ENCODE measurements at places on chromosomes 1 and 21. TPM values are rescaled to one million over a fixed set of nuclear protein-coding genes. Genes with fewer than 3 reads are reported as not detected.

DNA sequence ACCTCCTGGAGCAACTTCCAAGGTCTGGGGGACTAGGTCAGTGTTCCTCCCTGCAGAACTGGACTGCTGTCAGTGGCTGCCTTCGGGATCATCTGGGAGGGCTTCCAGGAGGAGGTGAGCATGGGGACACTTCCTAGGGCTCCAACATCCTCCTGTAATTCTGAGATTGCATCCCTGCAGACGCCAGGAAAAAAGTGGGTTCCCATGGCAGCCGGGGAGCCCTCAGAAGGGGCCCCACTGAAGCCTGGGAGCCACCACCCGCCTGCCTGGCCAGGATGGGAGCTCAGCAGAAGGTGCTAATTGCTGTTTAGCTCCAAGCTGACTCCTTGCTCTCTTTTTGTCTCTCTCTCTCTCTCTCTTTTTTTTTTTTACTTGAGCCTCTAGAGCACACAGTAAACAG lies 16.1 kb upstream of the ARF1 start:
- no peak for DNase-seq

DNA sequence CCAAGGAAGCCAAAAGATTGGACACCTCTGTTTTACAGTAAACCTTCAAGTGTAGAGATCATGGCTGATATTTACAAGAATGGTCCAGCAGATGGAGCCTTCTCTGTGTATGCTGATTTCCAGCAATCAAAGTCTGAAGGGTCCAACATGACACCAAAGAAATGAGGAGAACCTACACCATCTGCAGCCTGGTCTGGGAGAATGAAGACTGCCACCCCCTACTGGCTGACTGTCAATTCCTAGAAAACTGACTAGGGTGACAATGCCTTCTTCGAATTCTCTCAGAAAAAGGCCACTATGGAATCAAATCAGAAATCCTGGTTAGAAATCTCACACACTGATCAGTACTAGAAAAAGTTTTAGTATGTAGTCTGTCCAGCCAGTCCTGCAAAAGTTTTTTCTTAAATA lies 83.3 kb downstream of the CDC42BPA start:
- DNase-seq: peak; percentile 21

GRCh38 chr1:150973258-150973835 lies 1.3 kb downstream of the CERS2 start:
- no peak for DNase-seq

DNA sequence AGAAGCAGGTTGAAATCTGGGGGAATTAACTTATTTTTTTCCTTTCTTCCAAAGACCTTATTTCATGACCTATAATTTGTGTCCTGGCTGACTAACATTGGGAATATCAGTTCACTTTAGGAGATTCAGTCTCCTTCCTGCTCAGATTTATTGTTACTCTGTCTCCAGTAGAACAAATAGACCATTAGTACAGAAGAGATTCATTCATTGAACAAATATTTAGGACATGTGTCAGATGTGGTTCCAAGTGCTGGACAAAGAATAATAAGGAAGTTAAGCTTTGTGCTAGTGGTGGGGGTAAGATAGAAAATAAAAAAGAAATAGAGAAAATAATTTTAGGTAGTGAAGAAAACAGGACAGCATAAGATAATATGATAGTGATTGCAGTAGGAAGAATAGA lies 20.3 kb downstream of the ZMYM4 start:
- no peak for DNase-seq

- DNase-seq: no peak
These were observed 44.7 kb upstream of the DISC1 start for GRCh38 chr1:231581859-231582258.

- no peak for DNase-seq
These were observed 214.7 kb upstream of the NRIP1 start for GRCh38 chr21:15279482-15279881.

DNA sequence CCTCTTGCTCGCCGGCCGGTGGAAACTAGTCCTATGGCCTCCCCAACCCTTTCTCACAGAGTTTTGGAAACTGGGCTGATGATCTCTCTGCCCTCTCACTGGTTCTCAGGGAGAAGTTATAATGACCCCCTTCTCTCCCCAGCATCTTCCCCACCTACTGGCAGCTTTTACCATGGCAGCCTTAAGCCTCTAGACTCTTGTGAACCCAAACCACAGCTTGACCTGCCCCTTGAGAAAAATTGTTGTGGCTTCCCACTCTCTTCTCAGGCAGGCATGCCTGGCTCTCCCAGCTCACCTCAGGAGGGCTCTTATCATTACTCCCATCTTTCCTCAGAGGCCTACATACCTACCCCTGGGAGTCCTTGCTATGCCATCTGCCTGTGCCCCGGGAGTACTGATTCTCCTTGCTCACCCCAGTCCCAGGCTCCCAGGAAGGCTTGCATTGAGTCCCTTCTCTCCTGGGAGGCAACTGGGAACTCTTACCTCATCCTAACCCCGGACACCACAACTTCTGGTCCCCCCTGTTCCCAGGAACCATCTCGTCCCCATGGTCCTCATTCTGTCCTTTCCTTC lies 1.6 kb downstream of the NSUN4 start:
- no peak for DNase-seq

DNA sequence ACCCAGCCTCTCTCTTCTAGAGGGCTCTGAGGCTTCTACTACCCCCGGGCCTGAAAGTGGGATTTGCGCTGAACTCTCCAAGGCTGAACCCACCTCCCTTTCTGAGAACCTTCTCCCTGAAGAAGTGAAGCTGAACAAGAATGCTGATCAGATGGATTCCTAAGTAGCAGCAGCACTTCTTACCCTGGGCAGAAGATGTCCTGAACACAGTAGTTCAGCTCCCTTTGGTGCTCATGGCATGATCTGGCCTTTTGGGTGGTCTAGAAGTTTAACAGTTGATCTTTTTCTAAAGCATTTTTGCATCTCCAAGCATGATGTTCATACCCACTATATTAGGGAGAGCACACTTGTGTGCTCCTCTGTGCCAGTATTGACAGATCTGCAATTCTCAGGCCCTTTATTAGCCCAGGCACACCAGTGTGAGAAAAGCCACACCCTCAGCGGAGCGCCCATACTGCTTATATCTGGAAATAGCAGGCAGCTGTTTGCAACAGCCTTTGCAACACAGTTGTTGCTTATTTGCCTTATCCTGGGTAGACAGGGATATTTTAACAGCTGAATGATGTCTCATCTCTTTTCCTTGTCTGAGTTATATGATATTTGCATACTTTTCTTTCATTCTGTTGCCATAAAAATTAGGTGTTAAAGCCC lies 34.2 kb downstream of the CNN3 start:
- no peak for DNase-seq

- DNase-seq: no peak
These were observed 5.5 kb downstream of the PTP4A2 start for GRCh38 chr1:31932491-31933316.

DNA sequence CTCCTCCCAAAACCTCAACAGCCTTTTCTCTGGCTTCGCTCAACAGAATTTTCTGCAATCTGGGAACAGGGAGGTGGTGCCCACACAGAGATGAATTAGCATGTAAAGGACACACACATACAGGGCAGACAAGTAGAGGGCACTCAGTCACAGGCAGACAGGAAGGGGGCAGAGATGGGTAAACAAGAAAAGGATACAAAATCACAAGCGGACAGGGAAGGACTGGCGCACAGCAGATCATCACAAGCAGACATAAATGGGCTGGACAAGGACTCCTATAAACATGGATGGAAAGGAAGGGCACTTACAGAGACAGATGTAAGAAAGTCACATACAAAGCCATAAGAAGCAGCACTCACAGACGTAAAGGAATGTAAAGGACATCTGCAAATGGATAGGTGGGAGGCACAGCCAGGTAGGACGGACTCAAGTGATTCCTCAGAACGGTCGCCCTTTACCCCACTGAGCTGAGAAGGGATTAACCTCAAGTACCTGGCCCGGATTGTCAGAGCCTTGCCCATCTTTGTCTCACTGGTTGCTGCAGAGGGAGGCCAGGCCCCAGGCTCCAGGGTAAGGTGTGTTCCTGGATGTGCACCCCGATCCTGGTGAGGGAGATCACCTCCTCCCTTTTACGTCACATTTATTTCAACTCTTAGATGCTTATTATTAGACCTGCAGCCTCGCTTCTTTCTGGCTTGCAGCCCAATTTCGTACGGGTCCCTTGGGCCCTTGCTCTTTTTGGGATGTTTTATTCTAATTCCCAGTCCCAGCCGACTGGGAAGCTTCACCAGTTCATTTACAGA lies 836 bp upstream of the PRCC start:
- DNase-seq: peak; percentile 32

DNA sequence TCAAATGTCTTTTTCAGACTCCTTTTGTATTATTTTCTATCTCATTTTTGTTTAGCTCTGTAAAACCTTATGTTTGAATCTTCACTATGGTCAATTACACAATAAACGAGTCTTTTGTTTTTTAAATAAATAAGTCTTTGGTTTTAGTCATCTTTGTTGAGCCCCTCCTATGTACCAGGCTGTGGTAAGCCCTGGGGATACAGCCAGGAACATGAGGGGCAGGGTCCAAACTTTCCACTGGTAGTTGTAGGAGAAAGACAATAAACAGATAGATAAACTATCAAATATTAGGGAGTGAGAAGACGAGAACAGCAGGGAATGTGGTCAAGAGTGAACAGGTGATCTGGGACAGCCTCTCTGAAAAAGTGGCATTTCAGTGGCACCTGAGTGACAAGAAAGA lies 186.6 kb downstream of the ZNF281 start:
- no peak for DNase-seq

GRCh38 chr1:12556368-12556930 lies 61.6 kb downstream of the DHRS3 start:
- DNase-seq: peak; percentile 78

GRCh38 chr1:180175806-180176205 lies 21.1 kb downstream of the QSOX1 start:
- DNase-seq: no peak

- DNase-seq: no peak
These were observed 25.2 kb downstream of the FAF1 start for GRCh38 chr1:50934838-50935237.

- no peak for DNase-seq
These were observed 19.9 kb downstream of the AGPAT3 start for GRCh38 chr21:43884861-43885417.

- DNase-seq: no peak
These were observed 82.3 kb downstream of the CYYR1 start for GRCh38 chr21:26490771-26491170.

DNA sequence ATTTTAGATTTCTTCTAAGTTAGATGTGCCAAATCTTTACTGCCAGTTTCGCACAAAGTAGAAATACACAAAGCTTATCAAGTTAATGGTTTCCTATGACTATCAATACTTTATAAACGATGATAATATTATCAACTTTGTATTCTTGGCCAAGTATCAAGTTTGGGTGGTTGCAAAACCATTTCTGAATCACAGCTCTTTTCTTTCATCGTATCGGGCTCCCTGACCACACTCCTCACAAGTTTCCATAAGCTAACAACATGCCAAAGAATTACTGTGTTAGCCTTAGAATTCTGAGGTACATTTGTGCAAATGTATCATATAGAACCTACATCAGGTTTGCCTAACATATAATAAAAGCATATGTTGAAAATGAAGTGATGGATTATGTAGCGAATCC lies 311.0 kb downstream of the KCTD3 start:
- DNase-seq: no peak

DNA sequence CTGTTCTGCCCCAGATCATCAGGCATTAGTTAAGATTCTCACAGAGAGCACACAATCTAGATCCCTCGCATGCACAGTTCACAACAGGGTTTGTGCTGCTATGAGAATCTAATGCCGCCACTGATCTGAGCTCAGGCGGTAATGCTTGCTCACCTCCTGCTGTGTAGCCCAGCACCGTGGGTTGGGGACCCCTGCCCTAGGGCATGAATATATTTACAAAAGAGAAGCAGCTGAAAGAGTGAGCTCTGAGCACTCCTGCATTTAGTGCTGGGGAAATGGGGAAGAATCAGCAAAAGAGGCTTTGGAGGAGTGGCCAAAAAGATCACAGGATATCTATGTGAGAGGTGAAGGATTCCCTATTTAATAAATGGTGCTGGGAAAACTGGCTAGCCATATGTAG lies 5.6 kb downstream of the CFAP57 start:
- no peak for DNase-seq

GRCh38 chr1:201561601-201562000 lies 22.7 kb downstream of the NAV1 start:
- no peak for DNase-seq

- no peak for DNase-seq
These were observed 31.8 kb downstream of the UCK2 start for GRCh38 chr1:165858967-165859845.

DNA sequence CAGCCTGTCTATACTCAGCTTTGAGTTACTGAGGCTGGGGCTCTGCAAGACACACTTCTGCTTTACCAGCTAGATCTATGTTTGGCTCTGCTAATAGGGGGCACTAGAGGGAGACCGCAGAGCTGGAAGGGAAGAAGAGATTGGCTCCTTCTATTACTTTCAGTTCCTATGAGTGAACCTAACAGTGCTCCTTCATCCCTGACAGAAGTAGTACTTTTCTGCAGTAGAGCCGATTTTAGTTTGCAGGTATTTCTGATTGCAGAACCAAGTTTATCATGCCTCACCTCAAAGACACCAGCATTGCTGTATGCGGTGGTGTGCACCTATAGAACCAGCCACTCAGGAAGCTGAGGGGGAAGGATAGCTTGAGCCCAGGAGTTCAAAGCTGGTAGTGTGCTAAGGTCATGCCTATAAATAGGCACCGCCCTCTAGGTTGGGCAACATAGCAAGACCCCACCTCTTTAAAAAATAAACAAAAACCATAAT lies 5.7 kb upstream of the ZDHHC18 start:
- DNase-seq: no peak

GRCh38 chr1:188672153-188672552 lies 1805.5 kb downstream of the BRINP3 start:
- DNase-seq: no peak

DNA sequence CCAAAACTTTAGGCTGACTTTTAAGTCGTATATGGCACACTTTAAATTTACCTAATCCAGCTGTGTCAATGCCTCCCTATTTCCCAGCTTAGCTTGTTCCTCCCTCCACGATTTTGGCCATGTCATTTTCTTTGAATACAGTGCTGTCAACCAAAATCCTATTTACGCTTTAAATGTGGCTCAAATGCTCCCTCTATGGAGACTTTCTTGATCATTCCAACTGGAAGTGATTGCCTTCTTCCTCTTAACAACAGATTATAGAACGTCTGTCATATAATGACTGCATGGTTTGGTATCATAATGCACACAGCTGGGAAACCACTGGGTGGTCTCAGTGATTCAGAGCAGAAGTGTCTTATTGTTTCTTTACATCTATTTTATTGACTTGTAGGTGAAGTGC lies 18.9 kb upstream of the BATF3 start:
- no peak for DNase-seq

DNA sequence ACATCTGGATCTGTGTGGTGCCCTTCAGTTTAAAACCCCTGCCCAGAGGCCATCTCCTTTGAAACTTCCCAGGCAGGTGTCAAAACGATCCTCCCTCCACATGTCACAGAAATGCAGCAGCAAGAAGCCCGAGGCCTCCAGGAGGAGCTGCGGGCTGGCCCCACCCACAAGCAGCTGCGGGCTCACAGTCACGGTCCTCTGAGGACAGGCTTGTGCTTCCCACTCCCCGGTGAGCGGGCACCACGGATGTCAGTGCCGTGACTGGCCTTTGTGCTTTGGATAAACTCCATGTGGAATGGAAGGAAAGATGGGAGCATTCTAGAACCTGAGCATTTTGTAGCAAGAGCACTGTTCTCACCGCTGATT lies 65.8 kb downstream of the SIK1 start:
- DNase-seq: no peak

Gene KCNE2
- polyA plus RNA-seq: 0.80 TPM

Gene TNFRSF4
- polyA plus RNA-seq: 2.5 TPM

Gene FCRL5
- 1.5 TPM for polyA plus RNA-seq

Gene BRINP2
- 0.22 TPM for polyA plus RNA-seq

Gene PLA2G2D
- polyA plus RNA-seq: 0.11 TPM

Gene DR1
- polyA plus RNA-seq: 69.3 TPM

Gene HSPG2
- 298 TPM for polyA plus RNA-seq

Gene ANGPTL7
- polyA plus RNA-seq: 1.4 TPM

Gene TNFRSF18
- polyA plus RNA-seq: 2.0 TPM
